Erythroblast (primary cell): ENCODE measurements at places on chromosomes 2 and 18.

- peak; percentile 41 for DNase-seq
Observed at GRCh38 chr2:16394072-16394985, 271.3 kb downstream of the CYRIA start.

- no peak for DNase-seq
Observed at GRCh38 chr2:38217401-38218188, 141.6 kb upstream of the CYP1B1 start.

GRCh38 chr2:133835821-133836619 is 267.8 kb upstream of the NCKAP5 start:
- no peak for DNase-seq

DNA sequence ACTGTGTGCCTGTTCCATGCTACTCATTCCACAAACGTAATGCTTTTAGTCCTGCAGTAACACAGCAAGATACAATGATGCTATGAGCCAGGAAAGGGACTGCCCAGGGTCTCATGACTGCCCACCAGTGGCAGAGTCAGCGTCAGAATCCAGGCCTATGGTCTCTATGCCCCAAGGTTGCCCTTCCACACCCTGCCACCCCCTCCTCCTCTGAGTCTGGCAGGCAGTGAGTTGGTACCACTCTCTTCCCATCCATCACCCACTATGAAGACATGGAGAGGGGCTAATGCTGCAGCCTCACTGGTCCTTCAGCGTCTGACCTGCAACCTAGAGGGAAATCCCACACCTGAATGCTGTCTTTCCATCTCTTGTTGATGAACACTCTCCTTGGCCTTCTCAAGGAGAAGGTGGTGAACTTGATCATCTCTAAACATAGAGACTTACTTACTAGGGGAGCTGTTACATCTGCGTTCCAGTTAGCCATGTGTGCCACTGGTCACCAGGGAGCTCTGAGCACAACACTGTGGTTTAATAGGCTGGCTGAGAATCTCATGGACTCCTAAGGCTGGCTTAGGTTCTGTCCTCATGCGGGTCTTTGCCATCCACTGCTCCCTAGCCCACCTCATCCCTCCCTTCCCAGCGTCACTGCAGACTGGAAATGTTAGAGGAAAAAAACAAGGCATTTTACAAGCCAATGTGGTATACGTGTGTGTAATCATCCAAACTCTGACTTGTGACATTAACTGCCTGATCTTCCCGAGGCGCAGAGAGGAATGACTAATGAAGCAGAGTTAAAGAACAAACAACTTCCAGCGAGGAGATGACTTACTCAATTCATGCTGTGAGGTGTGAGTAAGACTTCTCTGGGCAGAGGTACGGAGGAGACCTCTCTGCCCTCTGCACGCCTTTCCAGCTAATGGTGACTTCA is 28.8 kb downstream of the STEAP3 start:
- no peak for DNase-seq

DNA sequence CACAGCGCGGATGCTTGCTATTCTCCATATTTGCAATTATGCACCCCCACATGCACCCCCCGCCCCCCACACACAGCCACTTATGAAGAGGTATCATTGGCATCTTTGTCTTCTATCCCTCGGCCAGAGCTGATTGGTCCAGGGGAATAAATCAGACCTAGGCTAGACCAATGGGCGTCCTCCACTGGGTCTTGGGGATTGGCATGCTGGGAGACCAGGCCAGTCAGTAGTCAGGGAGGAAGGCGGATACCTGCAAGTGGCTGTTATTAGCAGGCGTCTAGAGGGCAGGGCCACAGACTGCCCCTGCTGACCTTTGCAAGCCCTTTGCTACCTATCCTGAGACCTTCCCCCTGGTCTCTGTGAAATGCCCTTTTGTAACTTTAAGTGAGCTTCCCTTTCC is 30.0 kb downstream of the ATOH8 start:
- DNase-seq: no peak

- DNase-seq: no peak
Observed at GRCh38 chr2:85596486-85597143, 1.1 kb downstream of the RNF181 start.

DNA sequence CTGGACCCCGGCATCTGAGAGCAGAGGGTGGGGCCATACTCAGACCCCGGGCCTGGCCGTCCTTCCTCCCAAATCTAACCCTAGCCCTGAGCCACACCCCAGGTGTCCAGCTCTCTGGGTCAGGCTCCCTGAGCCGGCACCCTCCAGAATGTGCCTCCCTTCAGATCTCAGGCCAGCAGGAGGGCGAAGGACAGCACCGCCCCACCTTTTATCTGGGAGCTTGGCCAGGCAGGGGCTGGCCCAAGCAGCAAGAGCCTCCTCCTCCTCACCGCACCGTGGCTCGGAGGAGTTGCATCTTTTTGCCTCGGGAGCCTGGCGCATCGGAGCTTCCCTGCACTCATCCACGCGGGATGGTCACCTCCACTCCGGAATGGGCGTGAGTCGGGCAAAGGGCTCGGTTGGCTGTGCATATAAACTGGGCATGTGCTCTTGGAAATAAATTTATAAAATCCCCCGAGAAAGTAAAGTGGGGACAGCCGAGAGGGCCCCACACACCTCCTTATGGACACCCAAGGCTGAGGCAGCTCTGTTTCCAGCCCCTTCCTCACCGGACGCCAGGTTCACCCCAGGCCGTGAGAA is 69.1 kb upstream of the CTDP1 start:
- no peak for DNase-seq

DNA sequence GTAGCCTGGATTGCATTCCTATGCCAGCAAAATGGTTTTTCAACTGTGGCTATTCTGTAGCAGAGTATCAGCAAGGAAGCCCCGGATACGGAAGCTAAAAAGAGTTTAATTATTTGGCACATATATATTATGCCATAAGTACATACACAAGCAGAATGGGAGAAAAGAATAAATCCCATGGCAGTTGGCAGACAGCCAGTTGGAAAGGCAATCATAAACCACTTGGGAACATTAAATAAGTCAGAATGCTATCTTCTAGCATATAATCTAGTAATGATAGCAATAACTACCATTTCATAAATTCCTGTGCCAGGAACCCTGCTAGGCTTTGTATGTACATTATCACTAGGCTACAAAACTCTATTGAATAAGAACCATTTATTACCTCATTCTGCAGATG is 26.0 kb downstream of the GALNT5 start:
- no peak for DNase-seq

- no peak for DNase-seq
Observed at GRCh38 chr2:234444893-234445292, 52.0 kb downstream of the ARL4C start.

GRCh38 chr2:241873803-241874110 is 4.2 kb downstream of the RTP5 start:
- DNase-seq: no peak

- DNase-seq: peak; percentile 28
Observed at GRCh38 chr2:9952286-9952737, 819 bp downstream of the GRHL1 start.

GRCh38 chr18:6807515-6808257 is 78.2 kb downstream of the ARHGAP28 start:
- no peak for DNase-seq

DNA sequence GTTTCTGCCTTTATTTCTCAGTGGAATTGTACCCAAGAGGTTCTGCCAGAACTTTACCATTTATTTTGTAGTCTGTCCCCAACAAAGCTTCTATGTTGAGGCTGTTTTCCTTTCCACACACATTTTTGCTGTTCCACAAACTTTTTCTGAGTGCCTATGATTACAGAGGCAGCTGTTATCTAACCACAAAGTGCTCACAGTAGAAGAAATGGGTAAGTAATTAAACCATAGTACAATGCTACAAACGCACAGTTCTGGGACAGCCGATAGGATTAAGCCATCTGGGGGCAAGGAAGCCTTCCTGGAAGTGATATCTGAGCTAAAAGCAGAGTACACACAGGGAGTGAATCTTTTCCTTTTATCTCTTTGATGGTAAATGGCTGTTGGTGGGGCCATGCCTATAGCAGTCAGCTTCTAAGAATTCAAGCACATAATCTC is 3.9 kb upstream of the MGAT4A start:
- DNase-seq: peak; percentile 82

- no peak for DNase-seq
Observed at GRCh38 chr2:24722141-24722790, 70.9 kb downstream of the PTRHD1 start.

GRCh38 chr2:181348107-181348837 is 108.9 kb upstream of the ITGA4 start:
- peak; percentile 26 for DNase-seq

DNA sequence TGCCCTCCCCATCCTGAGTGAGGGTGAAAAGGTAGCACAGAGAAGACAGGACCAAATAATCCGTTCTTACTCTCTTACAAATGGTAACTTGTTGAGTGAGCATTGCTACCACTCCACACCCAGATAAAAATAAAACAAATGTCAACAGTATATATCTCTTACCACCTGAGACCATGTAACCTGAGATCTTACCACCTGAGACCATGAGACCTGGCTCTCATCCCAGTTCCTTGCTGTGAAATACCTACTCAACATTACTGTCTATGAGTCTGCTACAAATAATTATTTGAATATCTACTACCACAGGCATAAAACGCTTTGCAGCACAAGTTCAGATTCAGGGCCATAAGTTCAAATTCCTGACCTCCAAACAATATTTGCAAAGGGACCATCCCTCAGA is 234.7 kb downstream of the C1D start:
- no peak for DNase-seq

DNA sequence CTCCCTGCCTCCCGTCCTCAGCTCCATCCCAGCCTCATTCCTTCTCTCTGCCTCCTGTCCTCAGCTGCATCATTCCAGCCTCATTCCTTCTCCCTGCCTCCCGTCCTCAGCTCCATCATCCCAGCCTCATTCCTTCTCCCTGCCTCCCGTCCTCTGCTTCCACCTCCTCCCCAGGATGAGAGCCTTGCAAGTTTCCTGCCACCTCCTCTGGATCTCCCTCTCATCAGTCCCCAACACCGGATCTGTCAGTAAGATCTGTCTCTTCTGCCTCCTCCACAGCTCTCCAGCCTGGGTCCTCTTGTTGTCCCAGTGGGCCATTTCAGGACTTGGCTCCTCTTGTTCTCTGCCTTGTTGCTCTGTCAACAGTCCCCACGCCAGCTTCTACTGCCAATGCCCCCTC is 130.9 kb downstream of the NDUFA10 start:
- DNase-seq: no peak

GRCh38 chr2:134307334-134307733 is 53.5 kb downstream of the MGAT5 start:
- DNase-seq: no peak

DNA sequence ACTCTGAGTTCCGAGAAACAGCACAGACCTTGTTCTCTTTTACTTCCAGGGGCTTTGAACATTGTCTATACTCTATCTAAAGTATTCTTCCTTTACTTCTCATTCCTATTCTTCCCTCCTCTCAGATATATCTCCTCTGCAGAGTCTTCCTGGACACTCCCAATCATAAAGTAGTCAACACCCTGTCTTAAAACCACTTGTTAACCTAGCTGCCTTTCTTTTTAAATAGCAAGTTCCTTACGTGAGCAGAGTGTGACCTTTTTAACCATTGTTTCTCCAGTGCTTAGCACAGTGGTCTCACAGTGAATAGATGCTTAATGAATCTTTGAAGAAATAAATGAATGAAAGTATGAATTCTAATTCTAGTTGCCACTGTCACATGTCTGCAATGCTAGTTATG is 47.4 kb downstream of the PTRHD1 start:
- DNase-seq: no peak

DNA sequence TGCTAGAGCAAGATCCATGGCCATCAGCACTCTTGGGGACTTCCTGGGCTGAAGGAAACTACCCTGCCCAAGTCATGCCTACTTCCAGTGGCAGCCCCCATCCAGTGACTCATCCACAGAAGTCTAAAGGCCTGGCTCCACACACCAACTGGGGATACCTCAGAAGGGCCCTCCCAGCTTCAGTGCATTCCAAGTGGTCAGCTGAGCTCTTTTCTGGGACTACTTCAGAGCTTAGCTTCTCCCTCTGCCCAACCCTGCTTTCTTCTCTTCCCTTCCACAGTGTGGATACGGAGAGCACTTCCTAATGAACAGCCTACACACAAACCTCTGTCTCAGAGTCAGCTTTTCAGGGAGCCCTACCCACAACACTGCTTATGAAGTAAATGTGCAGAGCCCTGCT is 66.5 kb downstream of the CLHC1 start:
- DNase-seq: no peak

GRCh38 chr18:32072321-32072720 is 19.4 kb upstream of the RNF138 start:
- peak; percentile 10 for DNase-seq

GRCh38 chr2:33909945-33910695 is 311.0 kb upstream of the FAM98A start:
- DNase-seq: no peak

DNA sequence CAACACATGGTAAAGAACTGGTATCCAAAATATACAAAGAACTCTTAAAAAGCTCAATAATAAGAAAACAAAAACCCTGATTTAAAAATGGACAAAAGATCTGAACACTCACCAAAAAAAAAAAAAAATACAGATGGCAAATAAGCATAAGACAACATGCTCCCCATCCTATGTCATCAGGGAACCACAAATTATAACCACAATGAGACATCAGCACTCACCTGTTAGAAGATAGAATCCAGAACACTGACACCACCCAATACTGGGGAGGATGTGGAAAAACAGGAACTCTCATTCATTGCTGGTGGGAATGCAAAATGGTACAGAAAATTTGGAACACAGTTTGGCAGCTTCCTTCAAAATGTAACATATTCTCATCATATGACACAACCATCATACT is 66.7 kb downstream of the TMX3 start:
- no peak for DNase-seq

DNA sequence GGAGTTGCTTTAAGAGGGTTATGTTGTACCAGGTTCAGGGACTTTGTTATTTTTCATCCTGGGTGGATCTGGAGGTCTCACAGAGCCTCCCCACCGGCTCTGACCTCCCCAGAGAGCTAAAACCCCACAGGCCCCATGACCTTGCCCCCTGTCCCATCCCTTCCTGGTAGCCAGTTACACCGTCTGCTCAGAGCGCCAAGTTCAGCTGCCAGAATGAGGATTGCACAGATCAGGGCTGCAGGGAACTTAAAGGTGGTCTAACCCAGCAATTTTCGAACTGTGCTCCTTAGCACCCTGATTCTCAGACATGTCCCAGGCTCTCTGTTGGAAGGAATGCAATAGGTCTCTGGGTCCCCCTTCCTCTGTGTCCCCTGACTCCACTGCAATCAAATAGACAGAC is 32.1 kb downstream of the ATOH8 start:
- DNase-seq: no peak
